ENCODE measurements at places on chromosomes 12 and 14.

GRCh38 chr12:1527789-1528188 is 66.6 kb downstream of the FBXL14 start:
- DNase-seq: no peak
- peaks cover 25% of the 10 kb centered on the region for H3K27me3 ChIP-seq
- no peaks in the 10 kb centered on the region for H3K36me3 ChIP-seq
- no peak overlapping the region for H3K27ac ChIP-seq

DNA sequence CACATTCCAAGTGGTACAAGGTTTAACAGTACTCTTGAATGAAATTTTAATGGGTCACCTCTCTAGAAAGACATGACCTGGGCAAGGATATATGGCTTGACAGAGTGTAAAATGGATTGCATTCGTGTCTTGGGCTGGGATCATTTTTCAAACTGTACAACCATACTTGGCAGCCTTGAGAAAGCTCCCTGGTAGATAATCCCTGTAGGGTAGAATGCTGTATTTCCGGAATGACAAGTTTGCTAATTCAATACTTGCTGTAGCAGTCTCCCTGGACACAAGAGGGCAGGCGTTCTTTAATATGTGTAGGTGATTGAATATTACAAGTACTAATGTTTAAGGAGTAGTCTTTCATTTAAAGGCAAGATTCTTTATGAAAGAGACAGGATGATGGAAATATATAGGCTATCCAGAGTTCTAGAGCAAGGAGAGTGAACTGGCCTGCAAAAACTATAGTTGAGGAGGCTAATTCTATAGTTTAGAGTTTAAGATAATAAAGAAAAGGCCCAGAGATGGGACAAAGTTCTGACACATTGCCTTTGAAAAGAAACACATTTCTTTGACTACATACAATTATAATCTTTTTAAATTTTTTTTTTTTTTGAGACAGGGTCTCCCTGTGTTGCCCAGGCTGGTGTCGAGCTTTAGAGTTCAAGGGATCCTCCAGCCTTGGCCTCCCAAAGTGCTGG is 53.4 kb downstream of the PLBD1 start:
- DNase-seq: peak; percentile 68
- no peak overlapping the region for H3K4me3 ChIP-seq
- H3K36me3 ChIP-seq: no peaks in the 10 kb centered on the region
- no peaks in the 10 kb centered on the region for H3K27me3 ChIP-seq
- H3K27ac ChIP-seq: no peak overlapping the region

- H3K27ac ChIP-seq: no peak overlapping the region
- H3K36me3 ChIP-seq: no peaks in the 10 kb centered on the region
- H3K27me3 ChIP-seq: no peaks in the 10 kb centered on the region
Observed at GRCh38 chr12:60059180-60059579, 463.4 kb downstream of the SLC16A7 start.

GRCh38 chr12:57214398-57214781 is 2.2 kb upstream of the NXPH4 start:
- no peaks in the 10 kb centered on the region for H3K36me3 ChIP-seq
- no peaks in the 10 kb centered on the region for H3K4me1 ChIP-seq
- H3K4me3 ChIP-seq: no peak overlapping the region
- no peak overlapping the region for H3K27ac ChIP-seq
